GM12878 (cell line): ENCODE measurements at places on chromosomes 2 and 18.

DNA sequence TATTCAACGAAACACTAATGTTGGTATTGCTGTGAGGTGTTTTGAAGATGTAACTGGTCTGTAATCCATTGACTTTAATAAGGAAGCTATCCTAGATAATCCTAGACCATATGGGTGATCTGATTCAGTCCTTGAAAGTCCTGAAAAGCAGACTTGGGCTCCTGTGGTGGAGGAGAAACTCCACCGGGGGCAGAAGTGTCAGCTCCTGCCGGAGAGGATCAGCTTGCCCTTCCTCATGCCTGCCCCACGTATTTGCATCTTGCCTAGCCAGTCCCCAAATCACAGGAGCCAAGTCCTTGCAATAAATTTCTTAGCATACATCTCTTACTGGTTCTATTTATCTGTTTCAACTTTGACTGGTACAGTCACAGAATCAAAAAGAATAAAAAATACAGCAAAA lies 144.2 kb upstream of the DLGAP1 start:
- DNase-seq, result no peak

DNA sequence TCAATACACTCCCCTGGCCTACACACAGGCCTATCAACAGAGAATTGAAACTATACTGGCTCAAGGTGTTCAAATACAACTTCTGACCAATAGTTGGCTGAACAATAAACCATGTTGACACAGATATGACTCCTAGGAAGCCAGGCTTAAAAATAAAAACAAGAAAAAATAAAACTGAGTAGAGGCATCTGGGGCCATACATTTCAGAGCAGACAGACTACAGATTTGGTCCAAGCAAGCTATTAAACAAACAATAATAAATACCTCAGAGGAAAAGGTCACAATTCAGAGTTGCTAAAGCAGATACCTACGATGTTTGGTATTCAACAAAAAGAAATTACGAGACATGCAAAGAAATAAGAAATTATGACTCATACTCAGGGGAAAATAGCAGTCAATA lies 132.8 kb upstream of the ACVR2A start:
- no peak for DNase-seq

DNA sequence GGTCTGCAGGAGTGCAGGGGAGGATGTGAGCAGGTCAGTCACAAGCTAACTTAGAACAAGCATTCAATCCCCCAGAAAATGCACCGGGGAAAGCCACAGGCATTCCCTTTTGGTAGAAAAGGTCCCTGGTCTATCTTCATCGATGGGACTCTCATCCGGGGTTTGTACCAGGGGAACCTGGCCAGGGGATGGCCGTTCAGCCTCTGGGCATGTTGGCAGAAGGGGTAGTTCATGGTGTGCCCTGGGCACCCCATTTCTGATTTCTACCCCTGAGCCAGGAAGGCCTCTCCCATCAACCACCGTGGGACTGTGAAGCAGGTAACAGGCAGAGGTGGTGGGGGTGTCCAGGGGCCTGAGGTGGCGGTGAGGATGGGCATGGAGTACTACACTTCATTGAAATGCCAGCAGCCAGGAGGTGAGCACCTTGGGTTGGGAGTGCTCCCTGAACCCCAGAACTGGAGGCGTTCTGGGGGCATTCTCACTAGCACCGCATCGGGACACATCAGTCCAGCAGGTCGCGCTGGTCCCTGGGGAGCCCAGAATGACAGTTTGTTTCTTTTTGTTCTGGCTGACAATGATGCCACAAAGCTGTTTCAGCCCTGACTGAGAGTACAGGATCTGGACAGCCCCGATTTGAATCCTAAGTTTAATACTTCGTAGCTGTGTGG lies 172.3 kb downstream of the SMAD7 start:
- peak; percentile 51 for DNase-seq

DNA sequence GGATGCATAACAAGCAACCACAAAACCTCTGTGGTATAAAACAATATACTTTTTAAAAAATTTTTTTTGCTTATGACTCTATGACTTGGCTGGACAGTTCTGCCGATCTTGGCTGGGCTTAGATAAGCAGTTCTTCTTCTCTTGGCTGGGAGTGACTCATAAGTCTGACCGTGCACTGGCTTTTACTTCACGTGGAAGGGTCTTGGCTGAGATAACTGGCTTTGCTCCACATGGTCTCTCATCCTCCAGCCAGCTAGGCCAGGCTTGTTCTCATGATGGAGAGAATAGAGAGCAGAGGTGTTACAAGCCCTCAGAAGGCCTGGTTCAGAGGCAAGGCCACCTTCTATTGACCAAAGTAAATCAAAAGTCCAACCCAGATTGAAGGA lies 178.9 kb upstream of the SERPINE2 start:
- no peak for DNase-seq

DNA sequence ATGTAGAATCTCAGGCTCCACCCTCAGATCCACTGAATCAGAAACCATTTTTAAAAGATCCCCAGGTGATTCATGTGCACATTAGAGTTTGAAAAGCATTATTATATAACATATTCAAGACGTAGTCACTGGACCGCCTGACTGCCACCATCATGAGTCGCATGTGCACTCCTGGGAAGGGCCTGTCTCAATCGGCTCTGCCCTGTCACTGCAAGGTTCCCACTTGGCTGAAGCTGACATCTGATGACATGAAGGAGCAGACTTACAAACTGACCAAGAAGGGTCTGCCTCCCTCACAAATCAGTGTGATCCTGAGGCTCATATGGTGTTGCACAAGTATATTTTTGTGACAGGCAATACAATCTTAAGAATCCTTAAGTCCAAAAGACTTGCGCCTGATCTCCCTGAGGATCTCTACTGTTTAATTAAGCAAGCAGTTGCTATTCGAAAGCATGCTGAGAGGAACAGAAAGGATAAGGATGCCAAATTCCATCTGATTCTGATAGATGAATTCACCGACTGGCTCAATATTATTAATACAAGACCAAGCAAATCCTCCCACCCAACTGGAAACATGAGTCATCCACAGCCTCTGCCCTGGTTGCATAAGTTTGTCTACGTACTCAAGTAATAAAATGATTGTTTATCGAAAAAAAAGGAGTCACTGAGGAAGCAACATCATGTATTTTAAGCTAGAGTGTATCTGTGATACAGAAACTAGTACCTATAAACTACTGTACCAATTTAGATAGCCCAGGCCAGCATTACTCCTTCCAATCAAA lies 26.2 kb downstream of the ATAD2B start:
- no peak for DNase-seq

DNA sequence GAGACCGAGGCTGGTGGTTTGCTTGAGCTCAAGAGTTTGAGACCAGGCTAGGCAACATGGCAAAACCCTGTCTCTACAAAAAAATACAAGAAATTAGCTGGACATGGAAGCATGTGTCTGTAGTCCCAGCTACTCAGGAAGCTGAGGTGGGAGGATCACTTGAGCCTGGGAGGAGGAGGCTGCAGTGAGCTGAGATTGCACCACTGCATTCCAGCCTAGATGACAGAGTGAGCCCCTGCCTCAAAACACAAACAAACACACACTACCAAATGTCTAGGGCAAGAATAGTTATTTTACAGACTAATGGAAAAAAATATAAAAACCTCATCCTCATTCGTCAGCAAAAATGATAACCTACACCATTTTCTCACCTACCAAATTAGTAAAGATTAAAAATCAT lies 15.3 kb downstream of the BUB1 start:
- DNase-seq, result no peak

- no peak for DNase-seq
Observed at GRCh38 chr2:218089259-218089658, 20.2 kb downstream of the RUFY4 start.

DNA sequence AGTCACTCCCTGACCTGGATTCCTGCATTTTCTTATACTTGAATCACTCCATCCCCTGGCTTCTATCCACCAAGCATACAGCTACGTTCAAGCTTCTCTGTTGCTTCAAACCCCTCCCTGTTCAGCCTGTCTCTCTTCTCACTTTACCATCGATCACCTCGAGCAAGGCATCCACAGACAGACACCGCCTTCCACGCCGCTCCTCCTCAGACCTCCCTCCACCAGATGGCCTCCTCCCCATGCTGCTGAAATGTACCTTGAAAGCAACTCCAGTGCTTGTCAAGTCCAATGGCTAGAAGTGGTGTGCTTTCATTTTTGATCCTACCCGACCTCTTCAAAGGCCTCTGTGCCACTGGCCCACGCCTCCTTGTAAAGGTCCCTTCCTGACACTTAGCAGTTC lies 131.3 kb upstream of the ACAA2 start:
- no peak for DNase-seq

GRCh38 chr2:74259191-74259590 lies 60.8 kb downstream of the MTHFD2 start:
- DNase-seq, result no peak

GRCh38 chr18:21335927-21336488 lies 94.0 kb downstream of the GREB1L start:
- DNase-seq, result no peak

DNA sequence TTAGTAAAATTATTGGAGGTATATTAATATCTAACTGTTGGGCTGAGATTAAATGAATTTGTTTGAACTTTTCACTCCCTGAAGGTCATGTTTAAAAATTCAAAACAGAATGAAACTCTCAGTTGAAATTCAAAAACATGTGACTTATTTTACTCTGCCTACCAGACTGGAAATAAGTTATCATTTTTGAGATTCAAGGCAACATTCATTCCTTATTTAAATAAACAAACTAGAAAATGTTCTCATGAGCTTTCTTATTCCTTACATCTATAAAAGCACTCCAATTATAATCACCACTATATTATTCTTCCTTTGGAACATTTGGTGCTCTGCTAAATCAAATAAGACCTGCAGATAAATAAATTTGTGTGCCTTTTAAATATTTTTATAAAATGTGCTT lies 217.8 kb downstream of the CDH2 start:
- DNase-seq, result no peak

- DNase-seq, result no peak
Observed at GRCh38 chr2:63842149-63843061, 709 bp downstream of the UGP2 start.

- no peak for DNase-seq
Observed at GRCh38 chr2:21281791-21282514, 158.2 kb downstream of the TDRD15 start.

DNA sequence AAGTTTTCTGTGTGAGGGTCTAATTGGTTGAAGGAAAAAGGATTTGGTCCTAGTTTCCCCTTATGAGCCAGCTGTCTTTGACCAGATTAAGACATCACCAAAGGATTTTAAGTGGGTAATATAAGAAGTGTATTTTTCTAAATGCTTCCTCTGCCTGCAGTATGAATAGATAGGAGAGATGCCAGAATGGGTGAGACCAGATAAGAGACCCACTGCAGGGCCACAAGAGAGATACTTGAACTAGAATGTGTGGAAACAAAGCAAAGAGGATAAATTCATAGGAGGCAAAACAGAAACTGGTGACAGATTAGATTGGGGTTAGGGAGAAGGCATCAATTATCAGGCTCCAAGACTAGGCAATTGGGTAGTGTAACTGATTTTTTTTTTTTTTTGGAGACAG lies 1.1 kb upstream of the HDHD2 start:
- DNase-seq, result no peak

DNA sequence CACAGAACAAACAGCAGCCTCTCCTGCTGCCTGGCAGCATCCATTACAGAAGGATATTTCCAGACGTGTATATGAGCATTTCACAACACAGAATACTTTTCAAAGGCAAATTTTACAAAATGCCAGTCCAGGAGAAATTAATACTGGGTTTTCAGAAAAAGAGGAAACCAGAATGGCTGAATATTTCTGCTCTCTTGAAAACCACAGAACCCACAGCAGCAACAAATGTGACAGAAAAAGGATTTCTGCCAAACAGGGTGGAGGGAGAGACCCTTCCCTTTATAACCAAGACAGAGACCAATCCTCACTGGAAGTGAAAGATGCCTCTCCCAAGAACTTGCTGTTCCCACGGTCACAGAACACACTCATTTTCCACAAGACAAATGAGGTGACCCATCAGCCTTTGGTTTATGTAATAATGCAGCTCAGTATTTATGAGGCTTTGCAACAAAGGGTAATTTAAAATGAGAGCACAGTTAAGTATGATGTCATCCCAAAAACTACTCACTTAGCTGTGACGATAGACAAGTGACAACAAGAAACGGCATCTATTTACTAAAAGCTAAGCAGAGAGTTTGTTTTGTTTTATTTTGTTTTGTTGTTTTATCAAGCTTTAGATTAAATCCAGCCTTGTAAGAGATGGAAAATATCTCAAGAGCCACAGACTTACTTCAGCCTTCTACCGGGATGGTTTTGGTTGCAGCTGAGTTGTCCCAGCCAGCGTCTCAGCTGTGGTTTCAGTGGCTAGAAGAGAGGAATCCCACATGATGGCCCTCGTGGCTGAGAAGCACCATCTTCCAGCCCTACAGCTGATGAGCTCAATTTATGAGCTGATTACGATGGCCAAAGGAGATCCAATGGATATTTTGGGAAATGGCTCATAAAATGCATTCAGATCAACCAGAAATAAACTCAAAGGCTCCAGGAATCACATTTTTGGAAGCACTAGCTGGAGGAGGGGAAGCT lies 249.3 kb upstream of the AGAP1 start:
- no peak for DNase-seq

DNA sequence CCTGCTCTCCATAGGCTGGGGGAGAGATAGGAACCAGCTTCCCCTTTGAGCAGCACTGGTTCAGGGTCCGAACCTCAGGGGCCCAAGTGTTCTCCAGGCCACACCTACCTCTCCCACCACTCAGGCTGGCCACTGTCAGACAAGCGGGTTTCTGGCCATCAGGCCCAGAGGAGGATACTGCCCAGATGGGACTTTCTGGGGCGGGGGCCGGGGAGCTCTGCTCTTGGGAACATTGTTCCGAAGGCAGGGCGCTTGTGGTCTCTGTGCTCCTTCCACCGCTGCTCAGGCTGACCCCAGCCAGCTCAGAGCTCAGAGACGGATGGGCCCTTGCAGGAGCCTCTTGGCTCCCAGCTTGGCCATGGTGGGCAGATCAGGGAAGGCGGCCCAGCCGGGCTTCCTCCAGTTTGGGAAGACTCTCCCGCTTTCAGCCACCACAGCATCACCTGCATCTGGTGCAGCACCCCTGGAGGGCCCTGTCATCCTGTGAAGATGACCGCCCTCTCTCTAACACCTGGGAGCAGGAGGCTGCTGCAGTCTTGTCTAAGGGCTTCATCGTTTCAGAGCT lies 5.2 kb upstream of the TRAF3IP1 start:
- no peak for DNase-seq

DNA sequence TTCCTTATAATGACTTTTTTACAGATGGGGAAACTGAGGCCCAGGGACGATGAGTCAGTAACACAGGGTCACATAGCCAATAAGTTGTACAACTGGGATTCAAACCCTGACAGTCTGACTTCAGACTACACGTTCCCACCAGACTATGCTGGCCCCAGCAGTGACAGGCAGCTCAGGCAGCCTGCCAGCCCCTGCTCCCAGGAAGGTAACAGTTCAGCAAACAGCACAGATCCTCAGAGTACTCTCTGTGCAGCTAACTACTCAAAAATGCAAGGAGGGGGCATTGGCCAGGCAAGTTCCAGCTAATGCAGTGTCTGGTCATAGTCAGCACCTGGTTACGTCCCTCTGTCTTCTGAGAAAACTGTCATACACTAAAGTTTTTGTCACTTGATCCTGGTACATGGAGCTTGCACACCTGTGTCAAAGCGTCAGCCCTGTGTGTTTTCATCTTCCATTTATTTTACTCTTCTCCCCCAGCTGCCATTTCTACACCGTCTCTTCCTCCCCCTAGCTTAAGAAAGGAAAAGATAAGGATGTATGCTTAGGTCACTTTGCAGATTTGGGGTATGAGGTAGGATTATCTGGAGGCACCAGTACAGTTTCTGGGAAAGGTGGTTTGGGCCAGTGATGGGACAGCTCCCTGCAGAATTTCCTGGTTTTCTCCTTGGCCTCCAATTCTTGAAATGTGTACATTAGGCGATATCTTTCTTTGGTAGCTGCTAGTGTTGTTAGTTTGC lies 4.5 kb downstream of the SMARCAL1 start:
- DNase-seq, result no peak
